ENCODE measurements at places on chromosomes 4 and X.

DNA sequence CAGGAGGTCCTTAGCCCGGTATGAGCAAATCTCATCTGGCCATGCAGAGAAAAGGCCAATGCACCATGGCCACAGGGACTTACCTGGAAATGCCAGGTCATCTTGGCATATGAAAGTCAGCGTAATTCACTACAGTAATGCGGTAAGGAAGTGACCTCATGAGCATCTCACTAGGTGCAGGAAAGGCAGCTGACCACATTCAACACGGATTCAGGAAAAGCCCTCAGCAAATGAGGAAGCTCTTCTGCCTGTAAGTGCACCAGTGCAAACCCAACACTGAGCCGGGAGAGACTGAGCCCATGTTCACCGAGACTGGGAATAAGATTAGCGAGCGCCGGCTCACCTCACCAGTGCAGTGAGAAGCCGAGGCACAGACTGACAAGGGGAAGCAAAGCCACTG, 23.7 kb downstream of the LRPAP1 start:
- no peak for DNase-seq

DNA sequence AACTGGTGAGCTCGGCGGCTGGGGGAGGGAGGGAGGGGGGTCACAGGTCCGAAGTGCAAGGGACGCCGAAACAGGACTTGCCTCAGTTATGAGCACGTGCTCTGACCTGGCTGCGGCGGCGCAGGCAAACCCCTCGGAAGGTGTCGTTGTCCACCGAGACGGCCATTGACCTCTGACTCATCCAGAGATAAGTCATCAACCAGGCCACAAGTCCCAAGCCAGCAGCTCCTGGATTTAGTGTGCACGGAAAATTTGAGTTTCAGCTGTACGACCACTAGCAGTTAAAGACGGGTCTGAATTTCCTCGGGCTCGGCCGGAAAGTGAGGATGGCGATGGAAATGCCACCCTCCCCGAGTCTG, 674 bp downstream of the SH3D19 start:
- no peak for DNase-seq

- DNase-seq = no peak
Observed at GRCh38 chr4:102447413-102447812, 53.7 kb upstream of the NFKB1 start.

DNA sequence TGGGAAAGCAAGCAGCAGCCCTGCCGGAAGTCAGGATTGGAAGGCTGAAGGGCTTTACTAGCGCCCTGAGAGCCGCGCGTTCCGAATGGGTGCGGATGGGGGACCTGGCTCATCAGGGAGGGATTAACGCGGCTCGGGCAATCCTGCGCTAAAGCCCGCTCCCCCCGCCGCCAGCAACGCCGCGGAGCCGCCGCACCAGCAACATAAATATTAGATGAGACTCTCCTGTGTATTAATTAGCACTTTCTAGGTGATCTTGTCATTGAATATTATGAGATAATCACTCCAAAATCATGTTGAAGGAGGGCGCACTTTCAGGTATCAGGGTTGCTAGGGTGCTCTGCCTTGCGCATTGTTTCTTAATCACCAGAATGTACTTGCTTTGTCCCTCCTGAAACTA, 357.2 kb upstream of the FAM241A start:
- DNase-seq = no peak

- DNase-seq = no peak
Observed at GRCh38 chr4:8084031-8084660, 74.5 kb downstream of the ABLIM2 start.

GRCh38 chrX:31934842-31935370, 863.1 kb upstream of the FTHL17 start:
- DNase-seq = no peak

- no peak for DNase-seq
Observed at GRCh38 chr4:6044805-6045204, 26.6 kb upstream of the C4orf50 start.

DNA sequence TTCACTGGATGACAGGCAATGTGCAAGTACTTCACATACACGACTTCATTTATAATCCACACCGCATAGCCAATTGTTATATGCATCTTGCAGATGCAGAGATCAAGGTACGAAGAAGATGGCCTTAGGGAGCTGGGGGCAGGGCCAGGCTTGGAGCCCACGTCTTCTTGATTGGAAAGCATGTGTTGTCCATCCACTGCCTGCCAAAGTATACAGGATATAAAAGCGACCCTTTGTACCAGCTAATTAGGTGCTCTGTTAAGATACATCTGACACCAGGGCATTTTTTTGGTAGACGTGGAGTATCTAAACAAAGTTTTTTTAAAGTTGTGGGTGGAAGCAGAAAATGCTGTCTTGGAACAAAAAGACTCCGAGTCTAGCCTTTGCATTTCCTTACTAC, 1.4 kb downstream of the C4orf36 start:
- DNase-seq = no peak

DNA sequence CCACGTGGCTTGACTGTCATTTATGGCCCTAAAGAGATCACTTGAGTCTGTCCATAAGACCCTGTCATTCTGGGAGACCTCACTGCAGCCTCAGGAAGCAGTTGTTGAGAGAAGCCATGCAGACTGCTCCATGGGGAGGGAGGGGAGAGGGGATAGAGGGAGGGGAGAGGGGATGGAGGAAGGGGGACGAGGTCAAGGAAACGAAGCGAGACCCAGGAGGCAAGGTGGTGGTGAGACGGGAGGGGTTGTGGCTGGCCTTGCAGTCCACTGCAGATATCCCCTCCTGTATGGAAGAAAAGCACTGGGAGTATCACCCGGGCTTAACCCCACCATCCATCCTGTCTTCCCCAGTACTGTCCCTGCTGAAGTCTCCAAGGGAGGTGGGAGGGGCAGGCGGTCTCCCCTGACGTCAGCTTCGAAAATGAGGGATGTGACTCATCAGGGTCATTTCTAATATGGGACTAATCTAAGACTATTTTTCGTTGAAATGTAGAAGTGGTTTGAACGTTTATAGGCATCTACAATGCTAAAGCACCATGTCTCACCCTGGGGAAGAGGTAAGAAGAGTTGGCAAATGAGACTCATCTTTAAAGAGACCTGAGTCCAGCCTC, 5.6 kb downstream of the TMEM255A start:
- no peak for DNase-seq

- DNase-seq = no peak
Observed at GRCh38 chr4:89645482-89645881, 191.5 kb downstream of the SNCA start.

DNA sequence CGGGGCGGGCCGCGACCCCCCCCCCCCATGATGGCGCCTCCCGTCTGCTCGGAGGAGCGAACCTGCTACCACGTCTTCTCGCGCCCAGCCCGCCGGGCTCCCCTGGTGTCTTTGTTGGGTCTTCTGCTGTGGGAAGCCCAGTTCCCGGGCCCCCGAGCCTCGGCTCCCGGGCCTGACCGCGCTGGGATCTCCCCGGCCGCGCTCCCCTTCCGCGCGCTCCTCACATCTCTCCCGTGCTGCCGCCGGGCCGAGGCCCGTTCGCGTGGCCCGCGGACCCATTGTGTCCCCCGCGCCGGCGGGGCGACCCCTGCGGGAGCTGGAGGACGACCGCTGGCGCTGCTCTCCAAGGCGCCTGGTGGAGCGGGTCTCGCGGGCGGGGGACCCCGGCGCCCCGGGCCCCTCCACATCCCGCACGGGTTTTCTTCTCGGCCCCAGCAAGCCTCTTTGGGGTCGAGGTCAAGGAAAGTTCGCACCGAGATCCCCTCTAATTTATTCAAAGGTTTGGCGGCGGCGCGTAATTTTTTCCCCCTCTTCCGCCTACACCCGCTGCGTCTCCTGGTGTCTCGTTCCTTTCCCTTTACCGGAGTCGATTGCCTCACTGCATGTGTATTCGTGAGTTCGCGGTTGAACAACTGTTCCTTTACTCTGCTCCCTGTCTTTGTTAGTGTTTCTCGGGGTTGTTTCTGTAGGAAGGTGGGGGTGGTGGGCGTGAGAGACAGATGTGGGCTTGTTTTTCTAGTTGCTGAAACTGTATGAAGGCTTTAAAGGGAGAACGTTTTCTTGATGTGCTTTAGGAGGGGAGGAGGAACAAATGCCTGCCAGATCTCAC, 770 bp downstream of the SMAD1 start:
- no peak for DNase-seq

GRCh38 chr4:1499465-1499864, 93.2 kb upstream of the NKX1-1 start:
- DNase-seq = no peak

- DNase-seq = no peak
Observed at GRCh38 chr4:121668368-121669162, 28.2 kb downstream of the ANXA5 start.

DNA sequence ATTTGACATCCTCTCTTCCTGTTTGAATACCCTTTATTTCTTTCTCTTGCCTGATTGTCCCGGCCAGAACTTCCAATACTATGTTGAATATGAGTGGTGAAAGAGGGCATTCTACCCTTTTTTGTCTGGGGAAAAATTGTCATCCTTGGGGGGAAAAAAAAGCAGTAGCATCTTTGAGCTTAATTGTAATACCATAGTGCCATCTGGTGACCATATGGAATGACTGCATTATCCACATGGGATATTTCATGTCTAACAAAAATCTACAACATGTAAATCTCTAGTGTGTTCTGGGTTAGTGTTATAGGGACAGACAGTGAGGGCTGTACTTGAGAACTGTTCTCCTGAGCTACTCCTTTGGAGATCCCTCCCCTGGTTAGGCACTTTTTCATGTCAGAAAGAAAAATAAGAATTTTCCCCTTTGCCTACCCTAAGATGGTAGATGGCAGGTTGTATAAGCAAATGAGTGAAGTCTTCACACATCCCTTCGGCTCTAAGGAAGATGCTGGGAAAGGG, 26.0 kb downstream of the CAPN6 start:
- DNase-seq = no peak

DNA sequence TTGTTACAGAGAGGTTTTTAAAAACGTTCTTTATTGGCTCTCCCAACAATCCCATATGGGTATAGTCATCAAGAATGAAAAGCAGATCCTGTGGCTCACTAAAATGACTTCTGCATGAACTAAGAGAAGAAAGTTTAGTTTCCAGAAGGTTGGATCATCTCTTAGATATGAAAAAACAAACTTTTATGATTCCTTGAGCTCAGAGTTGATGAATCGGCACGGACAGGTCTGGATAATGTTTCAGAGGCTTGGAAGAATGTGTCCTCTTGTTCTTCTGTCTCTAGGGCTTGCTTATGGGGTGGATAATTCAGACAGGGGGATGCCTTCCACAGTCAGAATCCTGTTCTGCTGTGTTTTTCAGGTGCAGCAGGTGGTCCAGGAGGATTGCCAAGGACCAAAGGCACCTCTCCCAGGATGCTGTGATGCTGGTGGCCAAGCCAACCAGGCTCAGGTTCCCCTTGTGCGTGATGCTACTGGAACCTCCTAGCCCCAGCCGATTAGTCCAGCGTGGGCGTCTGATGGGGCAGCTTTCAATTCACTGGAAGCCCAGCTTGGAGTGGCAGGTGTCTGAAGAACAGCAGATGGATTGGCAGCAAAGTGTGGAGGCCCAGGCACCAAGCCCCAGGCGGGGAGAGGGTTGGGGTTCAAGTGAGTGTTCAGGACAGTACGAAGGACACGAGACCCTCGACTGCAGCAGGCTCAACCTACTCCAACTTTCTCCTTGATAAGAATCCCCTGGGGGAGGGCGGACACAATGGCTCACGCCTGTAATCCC, 30.3 kb downstream of the CCKAR start:
- no peak for DNase-seq

GRCh38 chrX:32421266-32421665, 790.1 kb downstream of the DMD start:
- no peak for DNase-seq

DNA sequence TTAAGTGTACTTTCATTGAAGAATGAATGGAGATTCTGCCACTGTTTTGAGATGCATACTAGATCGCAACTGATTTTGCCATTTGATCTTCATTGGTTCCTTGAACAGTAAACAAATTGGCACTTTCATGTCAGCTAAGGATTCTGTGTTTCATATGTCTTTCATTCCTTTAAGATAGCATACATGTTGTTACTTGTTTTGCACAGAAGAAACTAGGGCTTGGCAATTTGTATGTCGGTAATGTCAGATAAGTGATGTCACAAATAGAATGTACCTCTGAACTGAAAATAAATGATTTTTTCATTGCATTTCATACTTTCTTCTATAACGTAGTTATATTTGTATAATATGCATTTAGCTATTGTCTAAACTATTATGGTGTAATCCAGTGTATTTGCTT, 73.2 kb upstream of the TENM3 start:
- no peak for DNase-seq

DNA sequence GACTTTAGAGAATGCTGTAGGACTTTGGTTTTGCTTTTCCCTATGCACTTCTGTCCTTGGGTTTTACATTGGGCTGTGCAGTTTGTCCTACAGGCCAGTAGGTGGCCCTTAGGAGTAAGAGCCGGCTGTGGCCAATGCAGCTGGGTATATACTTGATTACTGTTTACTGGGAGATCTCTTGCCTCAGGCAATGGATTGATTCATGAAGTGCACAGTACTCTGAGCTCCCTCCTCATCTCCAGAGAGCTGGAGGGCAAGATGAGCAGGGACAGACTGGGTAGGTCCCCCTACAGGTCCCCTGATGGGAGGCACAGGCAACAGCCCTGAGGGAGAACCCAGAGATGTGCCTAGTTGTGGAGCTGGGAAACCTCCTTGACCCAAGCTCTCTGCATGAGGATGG, 103.8 kb upstream of the QRFPR start:
- DNase-seq = no peak

GRCh38 chr4:107453987-107454386, 266.0 kb downstream of the PAPSS1 start:
- DNase-seq = no peak

GRCh38 chr4:127196655-127197352, 436.0 kb upstream of the INTU start:
- DNase-seq = no peak

DNA sequence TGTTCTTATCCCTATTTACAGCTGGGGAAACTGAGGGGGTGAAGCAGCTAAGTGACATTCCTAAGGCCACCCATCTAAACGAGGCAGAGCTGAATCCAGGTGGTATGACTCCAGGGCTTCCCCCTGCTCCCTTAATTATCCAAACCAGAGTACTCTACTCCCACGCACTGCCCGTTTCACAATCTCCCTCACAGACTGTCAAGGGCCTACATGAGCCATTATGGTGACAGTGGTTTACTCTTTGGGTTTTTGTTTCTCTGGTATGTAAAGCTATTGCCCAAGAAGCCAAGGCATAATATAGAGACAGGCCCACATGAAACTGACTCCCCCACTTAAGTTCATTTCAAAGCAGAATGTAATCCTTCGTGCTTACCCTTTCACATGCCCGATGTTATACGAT, 95.1 kb downstream of the NHS start:
- DNase-seq = no peak

GRCh38 chr4:148914734-148915133, 472.5 kb upstream of the NR3C2 start:
- no peak for DNase-seq
